ENCODE measurements at places on chromosomes 5 and 9.

- DNase-seq: no peak
Observed at GRCh38 chr5:159465604-159466003, 135.3 kb upstream of the IL12B start.

GRCh38 chr5:102581011-102581410 is 82.2 kb upstream of the SLCO6A1 start:
- DNase-seq: no peak

DNA sequence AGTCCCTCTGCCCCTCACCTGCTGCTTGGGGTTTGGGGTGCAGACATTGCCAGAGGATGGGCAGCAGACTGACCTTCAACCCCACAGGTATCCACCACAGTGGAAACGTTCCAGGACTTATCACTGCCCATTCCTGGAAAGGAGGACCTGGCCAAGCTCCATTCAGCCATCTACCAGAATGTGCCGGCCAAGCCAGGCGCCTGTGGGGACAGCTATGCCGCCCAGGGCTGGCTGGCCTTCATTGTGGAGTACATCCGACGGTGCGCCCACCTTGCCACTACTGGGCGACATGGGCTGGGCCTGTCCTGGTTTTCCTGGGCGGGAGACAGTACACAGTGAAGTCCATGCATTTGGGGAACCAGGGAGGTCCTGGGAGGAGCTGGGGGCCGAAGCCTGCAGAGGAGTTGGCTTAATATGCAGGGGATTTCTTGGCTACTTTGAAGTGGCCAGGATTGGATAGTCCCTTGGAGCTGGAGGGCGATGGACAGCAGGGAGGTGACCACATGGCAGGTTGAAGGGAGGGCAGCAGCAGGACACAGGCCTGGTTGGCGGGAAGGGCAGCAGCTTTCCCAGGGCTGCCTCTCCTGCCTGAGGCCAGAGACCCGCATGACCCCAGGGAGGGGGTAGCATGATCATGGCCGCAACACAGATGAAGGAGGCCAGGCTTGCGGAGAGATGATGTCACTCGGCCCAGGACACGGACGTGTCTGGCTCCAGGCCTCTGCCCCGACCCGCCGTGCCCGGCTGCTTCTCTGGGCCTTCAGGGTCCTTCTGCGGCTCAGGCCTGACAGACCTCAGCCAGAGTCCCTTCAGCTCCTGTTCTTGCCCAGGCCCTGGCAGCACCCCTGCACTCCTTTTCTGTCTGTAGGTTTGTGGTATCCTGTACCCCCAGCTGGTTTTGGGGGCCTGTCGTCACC is 34.6 kb downstream of the USP20 start:
- DNase-seq: no peak

- DNase-seq: no peak
Observed at GRCh38 chr9:123946101-123946821, 16.3 kb upstream of the DENND1A start.

- DNase-seq: no peak
Observed at GRCh38 chr9:33155393-33155792, 11.7 kb downstream of the B4GALT1 start.

DNA sequence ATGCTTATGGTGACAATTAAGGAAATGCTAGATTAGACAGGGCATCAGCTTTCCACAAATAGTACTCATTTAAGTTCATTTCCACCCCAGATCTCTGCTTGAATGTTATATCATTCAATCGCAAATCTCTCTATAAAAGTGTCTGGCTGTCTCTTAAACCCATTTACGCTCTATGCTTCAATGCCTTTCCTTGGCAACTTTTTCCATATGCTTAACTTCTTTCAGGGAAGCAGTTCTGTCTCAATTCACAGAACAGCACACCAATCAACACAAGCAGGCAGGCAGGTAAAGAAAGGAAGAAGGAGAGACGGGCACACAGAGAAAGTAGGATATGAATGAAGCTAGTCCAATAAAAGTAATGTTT is 243.1 kb downstream of the DENND1A start:
- DNase-seq: no peak

- DNase-seq: no peak
Observed at GRCh38 chr5:67012171-67012570, 184.4 kb downstream of the CD180 start.

GRCh38 chr5:34657274-34657921 is 1.3 kb downstream of the RAI14 start:
- no peak for DNase-seq

DNA sequence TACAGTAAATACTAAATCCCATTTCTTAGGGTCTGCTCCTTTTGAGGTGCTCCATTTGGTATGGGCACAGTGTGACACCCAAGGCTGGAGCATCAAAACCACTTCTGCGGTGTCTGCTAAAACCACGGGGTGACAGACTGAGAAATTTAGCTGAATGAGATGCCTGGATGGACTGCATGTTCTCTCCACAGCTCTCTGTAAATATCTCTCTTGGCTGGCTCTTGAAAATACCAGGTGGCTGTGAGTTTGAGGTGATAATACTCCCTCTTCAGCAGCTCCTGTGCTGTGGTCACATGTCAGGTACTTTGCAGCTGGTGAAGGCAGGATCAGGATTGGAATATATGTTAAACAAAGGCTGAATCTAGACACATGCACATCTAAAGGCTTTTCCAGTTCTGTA is 93.7 kb upstream of the SIMC1 start:
- no peak for DNase-seq

DNA sequence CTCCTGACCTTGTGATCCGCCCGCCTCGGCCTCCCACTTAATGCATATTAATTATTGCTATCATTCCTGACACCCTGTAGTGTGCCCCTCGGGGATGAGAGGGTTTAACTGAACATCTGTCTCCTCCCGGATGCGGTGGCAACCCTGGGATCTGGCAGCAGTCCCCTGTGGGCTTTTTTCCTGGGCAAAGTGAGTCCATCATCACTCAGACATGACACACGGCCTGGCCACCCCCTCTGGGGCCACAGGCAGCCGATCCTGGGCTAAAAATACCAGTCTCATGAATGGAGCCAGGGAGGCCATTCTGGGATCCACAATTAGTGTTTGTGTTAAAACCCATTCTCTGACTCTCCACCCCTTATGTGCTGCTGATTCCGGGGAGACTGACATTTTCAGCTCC is 161.2 kb downstream of the RGS3 start:
- DNase-seq: no peak

DNA sequence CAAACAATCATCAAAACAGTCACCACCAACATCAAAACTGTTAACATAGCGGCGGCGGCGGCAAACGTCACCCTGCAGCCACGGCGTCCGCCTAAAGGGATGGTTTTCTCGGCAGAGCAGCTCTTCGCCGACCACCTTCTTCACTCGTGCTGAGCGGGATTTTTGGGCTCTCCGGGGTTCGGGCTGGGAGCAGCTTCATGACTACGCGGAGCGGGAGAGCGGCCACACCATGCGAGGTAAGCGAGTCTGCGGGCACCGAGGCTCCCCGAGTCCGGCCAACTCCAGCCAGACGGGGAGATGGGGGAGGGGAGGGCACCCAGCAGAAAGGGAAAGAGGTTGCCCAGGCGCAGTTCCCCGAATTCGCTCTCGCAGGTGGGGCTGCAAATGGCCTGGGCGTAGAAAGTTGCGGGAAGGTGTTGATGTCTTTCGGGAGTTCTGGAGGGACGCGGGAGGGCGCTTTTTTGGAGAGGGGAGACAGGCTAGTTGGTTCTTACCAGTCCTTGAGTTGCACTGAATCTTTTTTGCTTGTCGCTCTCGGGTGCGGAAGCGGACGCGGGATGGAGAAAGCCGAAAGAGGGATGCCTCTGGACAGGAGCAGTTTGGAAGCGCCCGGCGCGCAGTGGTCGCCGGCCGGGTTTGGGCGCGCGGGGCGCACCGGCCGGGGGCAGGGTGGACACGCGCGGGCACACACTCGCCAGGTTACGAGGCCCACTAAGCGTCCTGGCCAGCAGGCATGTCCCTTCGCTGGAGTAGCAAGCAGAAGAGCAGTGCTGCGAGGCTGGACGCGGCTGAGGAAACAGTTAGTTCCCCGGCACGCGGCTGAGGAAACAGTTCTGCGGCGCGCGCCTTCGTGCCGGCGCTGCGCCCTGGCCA is 849 bp downstream of the RORB start:
- no peak for DNase-seq

DNA sequence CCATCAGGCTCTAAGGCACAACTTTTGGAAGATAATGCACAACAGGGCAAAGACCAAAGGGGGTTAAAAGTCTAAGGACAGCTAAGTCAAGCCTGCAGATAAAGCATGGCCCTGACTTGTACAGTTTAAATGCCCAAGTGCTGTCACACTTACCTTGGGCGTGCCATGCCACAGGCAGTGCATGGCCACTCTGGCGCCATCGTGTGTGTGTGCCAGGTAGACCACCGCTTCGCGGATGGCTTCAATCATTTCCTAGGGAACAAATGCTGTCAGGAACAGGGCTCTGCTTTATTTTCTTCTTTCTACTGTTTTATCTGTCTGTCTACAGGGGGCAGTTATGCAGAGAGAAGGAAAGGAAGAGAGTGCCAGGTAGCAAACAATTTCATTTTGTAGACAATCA is 19.3 kb downstream of the PUM3 start:
- DNase-seq: no peak

DNA sequence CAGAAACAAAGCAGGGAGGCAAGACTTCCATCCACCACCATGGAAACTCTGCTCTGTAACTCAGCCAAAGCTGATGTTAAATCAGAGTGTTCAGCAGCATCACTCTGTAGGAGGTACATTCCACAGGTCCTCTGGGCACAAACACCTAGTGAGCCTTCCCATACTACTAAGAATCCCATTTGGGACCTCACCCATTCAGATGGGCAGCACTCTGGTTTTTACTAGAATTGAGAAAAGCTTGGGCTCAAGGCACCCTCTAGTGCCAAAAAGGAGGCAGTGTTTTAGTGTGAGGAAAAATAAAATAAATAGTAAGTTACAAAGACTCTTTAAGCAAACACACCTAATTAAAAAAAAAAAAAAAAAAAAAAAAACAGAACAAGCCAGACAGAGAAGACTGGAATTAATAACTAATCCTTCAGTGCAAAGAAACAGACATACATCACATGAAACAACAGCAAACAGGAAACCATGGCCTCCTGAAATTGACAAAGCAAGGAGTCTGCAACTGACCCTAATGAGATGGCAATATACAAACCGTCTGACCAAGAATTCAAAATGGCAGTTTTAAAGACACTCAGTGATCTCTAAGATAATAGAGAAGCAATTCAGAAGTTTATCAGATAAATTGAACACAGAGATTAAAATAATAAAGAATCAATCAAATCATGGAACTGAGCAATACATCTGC is 159.5 kb downstream of the GNA14 start:
- DNase-seq: no peak

DNA sequence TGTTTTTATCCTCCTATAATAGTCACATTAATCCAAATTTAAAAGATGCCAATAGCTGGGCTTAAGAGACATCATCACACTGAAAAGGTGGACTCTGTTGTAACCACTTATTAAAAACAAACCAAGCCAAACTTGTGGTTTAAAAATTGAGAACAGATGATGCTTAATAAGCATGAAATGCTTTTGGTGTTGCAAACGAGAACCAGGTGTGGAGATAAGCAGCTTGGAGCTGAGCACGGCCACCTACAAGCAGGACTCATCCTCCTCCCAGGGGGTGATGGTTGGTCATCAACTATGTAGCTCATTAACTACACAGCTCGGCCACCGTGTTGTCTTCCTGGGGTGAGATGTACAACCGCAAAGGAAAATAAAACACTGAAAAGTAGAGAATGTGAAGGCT is 154.4 kb downstream of the NPR3 start:
- DNase-seq: no peak

- no peak for DNase-seq
Observed at GRCh38 chr5:61489574-61489973, 157.5 kb downstream of the ZSWIM6 start.

GRCh38 chr9:6644346-6645104 is 1.0 kb downstream of the GLDC start:
- DNase-seq: no peak

Data from activated T-helper 1 cell treated with anti-CD3 and anti-CD28 coated beads, Interleukin-12 subunit alpha, Interleukin-12 subunit beta, Interleukin-2, Interleukin-4 antibody, amounts not matched to agents 30 ng/mL and 10 ng/mL and 1 ng/mL, durations not matched to agents 14 hours and 24 hours and 36 hours (primary cell).